ENCODE measurements at places on chromosomes 2 and 18.

DNA sequence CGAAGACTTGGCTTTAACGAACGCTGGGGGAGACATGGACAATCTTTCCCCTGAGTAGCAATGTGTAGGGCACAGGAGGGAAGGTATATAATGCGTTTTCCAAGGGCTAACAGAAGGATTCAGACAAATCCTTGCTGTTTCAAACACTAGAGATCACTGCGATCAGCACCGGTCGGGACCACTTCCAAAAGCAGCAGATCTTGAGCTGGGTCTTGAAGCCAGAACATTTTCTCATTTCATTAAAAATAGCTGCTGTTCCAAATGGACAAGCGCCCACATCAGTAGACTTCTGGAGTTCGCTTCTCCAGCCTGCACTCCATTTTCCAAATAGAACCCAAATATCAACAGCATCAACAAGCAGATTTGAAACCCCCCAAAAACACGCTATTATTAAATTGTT, 65.1 kb upstream of the MAPRE2 start:
- no peak for DNase-seq

- DNase-seq, result no peak
Measured at GRCh38 chr18:69874058-69874457, 73.6 kb downstream of the CD226 start.

GRCh38 chr2:221467610-221468009, 104.5 kb downstream of the EPHA4 start:
- no peak for DNase-seq

GRCh38 chr2:207887500-207887899, 117.8 kb upstream of the FZD5 start:
- DNase-seq, result no peak

DNA sequence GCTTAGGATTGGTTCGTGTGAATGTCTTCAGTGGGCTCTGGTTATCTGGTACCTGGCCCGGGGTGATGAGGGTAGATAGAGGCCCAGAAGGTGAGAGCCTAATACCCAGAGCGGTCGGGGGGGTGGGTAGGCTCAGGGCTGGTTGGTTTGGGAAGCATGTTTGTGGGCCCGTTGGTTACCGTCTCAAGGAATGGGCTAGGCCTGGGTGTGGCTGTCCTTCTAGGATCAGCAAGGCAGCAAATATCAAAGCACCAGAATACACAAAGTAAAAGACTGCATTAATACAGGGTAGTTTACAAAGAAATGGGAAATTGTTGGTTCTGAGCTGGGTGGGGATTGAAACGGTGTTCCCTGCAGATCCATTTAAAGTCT, 6.0 kb upstream of the IL1R2 start:
- no peak for DNase-seq

Data from 8988T (cell line).